ENCODE measurements at places on chromosomes 2 and 18.

GRCh38 chr2:134290358-134290757 lies 36.5 kb downstream of the MGAT5 start:
- no peak overlapping the region for H3K4me3 ChIP-seq
- no peak for DNase-seq
- H3K27ac ChIP-seq: no peak overlapping the region
- no peaks in the 10 kb centered on the region for H3K36me3 ChIP-seq
- H3K4me1 ChIP-seq: peaks cover 28% of the 10 kb centered on the region

DNA sequence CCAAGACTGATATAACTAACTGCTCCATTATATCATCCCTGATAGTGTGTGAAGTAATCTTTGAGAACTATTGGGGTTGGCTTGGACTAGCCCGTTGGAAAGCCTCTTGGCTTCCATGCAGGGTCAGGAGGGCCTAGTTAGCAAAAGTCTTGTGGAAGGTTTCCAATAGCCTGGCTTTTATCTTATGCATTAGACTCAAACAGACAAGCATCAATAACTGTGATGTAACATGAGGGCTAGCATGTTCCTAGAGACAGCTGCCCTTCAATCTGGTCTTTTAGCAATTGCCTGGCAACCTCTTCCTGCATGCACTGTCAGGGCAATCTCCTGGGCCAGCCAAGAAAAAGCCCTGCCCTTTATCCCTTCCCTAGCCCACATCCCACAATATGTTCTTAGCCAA lies 18.2 kb downstream of the SLC8A1 start:
- H3K4me1 ChIP-seq: no peaks in the 10 kb centered on the region
- DNase-seq: no peak
- H3K36me3 ChIP-seq: no peaks in the 10 kb centered on the region
- no peak overlapping the region for H3K4me3 ChIP-seq
- no peak overlapping the region for H3K27ac ChIP-seq

DNA sequence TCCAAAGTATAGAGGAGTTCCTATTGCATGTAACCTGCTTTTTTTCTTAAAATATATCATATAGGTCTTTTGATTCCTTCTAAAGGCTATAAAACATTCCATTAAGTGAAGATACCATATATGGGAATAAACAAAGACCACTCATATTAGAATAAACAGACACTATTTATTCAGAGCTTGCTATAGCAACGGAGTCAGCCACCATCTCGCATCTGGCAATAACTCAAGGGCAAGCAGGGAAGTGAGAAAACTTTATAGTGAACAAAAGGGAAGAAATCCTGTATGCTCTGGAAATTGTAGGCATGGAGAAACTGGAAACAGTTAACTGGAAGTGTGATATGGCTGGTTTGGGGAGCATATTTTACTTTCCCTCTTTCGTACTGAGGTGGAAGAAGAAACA lies 301.9 kb downstream of the PTH2R start:
- no peak overlapping the region for H3K27ac ChIP-seq
- no peaks in the 10 kb centered on the region for H3K4me1 ChIP-seq

GRCh38 chr18:49127471-49128190 lies 176.9 kb upstream of the SMAD7 start:
- H3K4me1 ChIP-seq: peaks cover 13% of the 10 kb centered on the region
- no peak overlapping the region for H3K27ac ChIP-seq
- no peak overlapping the region for H3K4me3 ChIP-seq
- no peaks in the 10 kb centered on the region for H3K27me3 ChIP-seq

DNA sequence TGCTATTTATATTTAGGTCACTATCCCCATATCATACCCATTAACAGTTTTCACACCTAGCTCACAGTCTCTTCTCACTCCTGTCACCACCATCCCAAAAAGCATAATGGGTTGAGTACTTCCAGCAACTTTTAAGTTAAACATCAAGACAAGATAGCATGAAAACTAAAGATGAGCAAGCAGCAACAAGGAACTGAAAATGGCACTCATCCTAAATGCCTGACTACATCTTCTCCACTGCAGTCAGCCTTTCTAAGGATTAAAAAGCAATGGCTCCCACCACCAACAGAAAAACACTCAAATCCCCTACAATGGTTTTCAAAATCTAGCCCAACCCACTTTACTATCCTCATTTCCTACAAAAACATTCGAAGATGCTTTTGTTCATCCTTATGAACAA lies 38.2 kb downstream of the CUL3 start:
- H3K4me3 ChIP-seq: no peak overlapping the region
- peaks cover 19% of the 10 kb centered on the region for H3K4me1 ChIP-seq
- no peak overlapping the region for H3K27ac ChIP-seq
- H3K36me3 ChIP-seq: peaks cover 23% of the 10 kb centered on the region

DNA sequence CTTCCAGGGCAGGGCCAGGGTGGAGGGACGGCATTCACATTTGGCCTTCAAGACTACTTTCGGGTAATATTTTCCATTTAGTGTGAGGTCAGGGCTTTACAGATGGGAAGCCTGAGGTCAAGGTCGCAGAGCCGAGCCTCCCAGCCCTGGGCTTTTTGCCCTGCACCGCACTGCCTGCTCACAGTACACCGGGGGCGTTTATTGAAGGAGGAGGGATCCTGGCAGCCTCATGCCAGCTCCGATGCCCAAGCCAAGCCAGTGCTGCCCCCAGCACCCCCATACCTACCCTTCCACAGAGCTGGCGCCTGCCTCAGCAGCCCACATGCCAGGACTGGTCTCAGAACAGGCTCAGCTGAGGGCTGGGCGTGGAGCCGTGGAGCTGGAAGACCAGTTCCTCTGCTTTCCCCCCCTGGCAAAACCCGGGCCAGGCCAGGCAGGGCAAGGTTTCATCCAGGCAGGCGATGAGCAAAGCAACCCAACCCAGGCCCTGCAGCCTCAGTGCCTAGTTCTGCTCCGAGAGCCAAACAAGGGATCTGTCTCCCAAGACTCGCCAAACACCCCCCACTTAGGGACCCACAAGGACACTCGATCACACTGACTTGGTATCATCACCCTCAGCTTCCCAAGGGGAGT lies 11.9 kb downstream of the SDC1 start:
- no peak overlapping the region for H3K27ac ChIP-seq
- peaks cover 2% of the 10 kb centered on the region for H3K27me3 ChIP-seq
- no peak overlapping the region for H3K4me3 ChIP-seq
- no peaks in the 10 kb centered on the region for H3K4me1 ChIP-seq
- DNase-seq: no peak
- H3K36me3 ChIP-seq: no peaks in the 10 kb centered on the region

DNA sequence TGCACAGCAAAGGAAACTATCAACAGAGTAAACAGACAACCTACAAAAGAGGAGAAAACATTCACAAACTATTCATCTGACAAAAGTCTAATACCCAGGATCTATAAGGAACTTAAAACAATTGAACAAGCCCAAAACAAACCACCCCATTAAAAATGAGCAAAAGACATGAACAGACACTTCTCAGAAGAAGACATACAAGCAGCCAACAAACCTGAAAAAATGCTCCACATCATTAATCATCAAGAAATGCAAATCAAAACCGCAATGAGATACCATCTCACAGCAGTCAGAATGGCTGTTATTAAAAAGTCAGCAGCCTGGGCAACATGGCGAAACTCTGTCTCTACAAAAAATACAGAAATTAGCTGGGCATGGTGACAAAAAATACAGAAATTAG lies 110.2 kb upstream of the LDLRAD4 start:
- no peaks in the 10 kb centered on the region for H3K27me3 ChIP-seq
- H3K27ac ChIP-seq: no peak overlapping the region
- peaks cover 59% of the 10 kb centered on the region for H3K36me3 ChIP-seq

DNA sequence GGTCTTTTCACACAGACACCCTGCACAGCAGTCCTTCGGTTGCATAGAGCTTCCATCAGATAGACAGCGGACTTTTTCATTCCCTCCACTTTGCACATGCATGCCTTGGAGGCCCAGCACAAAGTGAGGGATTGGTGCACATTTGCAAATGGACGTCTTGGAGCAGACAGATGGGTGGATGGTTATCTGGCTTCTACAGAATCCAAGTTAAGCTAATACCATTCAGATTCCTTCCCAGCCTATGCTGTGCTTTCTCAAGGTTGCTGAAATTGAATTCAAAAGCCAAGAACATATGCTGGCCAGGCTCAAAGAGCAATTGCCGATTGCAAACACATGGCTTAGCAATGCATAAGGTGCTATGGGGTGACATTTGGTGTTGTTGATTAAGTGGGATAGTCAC lies 186.4 kb downstream of the VAPA start:
- no peaks in the 10 kb centered on the region for H3K4me1 ChIP-seq
- no peaks in the 10 kb centered on the region for H3K27me3 ChIP-seq
- no peak overlapping the region for H3K4me3 ChIP-seq
- H3K36me3 ChIP-seq: no peaks in the 10 kb centered on the region

All from naive thymus-derived CD8-positive, alpha-beta T cell (primary cell).